ENCODE measurements at places on chromosomes 7 and 10. TPM values are rescaled to one million over a fixed set of nuclear protein-coding genes. Genes with fewer than 3 reads are reported as not detected.
A peak's percentile ranks its signal among the peaks of the same experiment; 100 is the strongest.

DNA sequence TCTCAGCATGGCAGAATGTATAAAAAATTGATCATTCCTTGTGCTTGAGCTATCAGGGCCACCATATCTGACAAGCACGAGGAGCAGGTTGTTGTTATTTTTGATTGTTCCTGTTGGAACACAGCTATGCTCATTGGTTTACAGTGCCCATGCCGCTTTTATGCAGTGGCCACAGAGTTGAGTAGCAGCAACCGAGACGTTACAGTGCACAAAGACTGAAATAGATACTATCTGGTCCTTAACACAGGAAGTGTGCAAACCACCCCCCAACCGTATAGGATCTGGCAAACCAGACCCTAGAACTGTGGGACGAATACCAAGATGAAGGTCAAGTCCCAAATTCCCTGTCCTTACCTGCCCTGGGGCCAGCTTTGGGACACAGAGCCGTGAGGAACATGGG lies 216.6 kb downstream of the KLF6 start:
- no peaks in the 10 kb centered on the region for H3K27me3 ChIP-seq
- H3K4me3 ChIP-seq = no peak overlapping the region
- no peak overlapping the region for H3K27ac ChIP-seq

DNA sequence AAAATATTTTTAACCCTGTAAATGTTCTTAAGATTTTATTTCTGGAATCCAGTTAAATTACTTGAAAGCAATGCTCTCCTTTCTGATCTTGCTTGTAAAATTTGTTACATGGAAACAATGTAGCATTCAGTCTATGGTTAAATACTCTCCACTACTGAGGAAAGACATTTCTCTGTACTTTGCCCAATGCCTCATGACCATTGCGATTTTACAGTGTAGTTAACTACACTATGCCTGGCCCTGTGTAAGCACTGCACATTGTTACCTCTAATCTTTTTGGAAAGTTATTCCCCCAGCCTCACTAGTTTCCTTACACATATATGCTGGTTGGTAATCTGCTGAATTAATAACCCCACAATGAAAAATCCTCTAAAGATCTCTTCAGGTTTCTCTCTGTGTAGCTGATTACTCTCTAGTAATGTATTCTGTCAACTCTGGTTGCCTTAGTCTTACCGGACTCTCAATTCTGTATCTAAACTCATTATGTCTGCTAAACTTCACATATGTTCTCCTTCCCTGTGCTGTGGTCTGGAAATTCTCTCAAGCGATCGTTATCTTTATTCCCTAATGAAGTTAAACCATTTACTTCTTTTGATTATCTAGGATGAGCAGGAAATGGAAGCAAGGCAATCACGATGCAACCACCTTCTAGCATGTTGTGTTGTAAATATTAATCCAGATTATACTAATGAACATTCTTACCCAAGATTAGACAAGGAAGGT lies 58.7 kb upstream of the TMEM106B start:
- H3K4me1 ChIP-seq = no peaks in the 10 kb centered on the region
- DNase-seq = peak; percentile 15

NEUROD6 gene
- total RNA-seq = not detected

STAG3 gene
- 105 TPM for total RNA-seq

DNA sequence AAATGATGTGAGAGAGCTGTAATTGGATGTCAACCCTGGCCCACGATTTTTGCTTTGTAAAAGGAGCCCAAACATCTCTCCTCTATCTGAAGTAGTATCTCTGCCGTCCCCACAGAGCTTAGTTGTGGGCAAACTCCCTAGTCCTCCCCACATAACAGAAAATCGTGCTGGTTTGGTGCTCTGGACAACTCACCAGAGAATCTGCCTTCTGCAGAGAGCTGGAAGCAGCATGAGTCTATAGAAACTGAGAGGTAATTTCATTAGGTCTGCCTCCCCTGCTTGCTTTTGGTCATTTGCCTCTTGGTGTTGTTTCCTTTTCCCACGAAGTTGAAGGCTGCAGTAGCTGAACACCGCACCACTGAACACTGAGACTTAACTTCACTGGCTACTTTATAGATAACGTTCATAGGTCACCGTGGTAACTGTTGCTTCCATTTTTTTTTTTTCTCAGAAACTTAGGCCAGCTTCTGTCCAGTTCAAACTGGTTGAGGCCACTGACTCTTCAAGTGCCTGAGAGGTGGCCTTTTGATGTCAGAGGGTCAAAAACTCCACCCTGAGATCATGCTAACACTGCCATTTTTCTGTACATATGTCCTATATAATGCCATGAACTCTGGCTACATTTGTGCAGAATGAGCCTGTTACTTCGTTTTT lies 3.3 kb upstream of the CDCA7L start:
- H3K4me1 ChIP-seq = peaks cover 4% of the 10 kb centered on the region
- H3K36me3 ChIP-seq = no peaks in the 10 kb centered on the region
- peak; percentile 28 for DNase-seq
- no peaks in the 10 kb centered on the region for H3K27me3 ChIP-seq

DNA sequence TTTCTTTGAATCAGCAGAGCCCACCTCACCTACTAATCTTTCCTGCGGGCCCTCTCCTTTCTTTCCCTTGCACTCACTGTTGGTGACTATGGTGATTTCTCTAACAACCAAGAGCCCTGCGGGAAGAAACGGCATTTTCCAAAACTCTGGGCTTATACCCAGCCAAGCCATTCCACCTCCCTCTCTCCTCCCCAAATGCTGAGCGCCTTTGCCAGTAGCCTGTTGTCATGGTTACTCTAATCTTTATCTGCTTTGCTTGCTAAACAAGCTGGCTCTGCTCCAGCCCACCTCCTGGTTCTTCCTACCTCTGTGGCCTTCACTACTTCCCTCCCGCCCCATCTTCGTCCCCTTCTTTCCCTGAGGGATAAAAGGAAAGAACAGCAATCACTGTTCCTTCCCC lies 86.7 kb downstream of the DGKI start:
- H3K4me3 ChIP-seq = no peak overlapping the region
- no peaks in the 10 kb centered on the region for H3K4me1 ChIP-seq
- H3K36me3 ChIP-seq = no peaks in the 10 kb centered on the region
- H3K27me3 ChIP-seq = no peaks in the 10 kb centered on the region

- H3K4me3 ChIP-seq = no peak overlapping the region
- H3K27ac ChIP-seq = no peak overlapping the region
- no peak for DNase-seq
- H3K4me1 ChIP-seq = no peaks in the 10 kb centered on the region
These were observed 157.3 kb upstream of the COL1A2 start for GRCh38 chr7:94237417-94237816.

DNA sequence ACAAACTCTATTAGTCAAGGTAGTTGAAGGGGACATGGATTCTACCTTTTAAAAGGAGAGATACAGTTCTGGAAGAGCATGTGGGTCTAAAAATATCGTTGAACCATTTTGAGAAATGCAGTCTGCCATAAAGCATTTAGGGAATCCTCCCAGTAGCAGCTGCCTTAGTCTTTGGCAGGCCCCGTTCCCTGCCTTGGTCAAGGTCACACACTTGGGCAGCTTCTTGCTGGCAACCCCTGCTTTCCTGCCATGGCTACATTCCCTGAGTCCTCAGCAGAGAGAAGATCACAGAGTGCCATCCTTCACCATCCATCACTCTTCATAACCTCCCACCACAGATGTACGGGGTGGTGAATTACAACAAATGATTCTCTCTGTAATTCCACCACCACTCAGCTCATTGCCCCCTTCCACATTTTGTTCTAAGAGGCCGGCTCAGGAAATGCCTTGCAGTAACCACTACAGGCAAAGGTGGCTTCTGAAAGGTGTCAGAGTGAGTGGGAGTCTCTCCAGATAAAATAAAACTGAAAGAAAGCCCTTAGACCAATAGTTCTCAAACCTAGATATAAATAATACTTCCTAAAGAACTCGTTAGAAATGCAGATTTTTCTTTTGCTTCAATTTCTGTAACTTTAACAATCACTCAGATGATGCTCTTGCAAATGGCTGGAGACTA lies 121.4 kb upstream of the STK17A start:
- no peaks in the 10 kb centered on the region for H3K36me3 ChIP-seq
- H3K4me3 ChIP-seq = no peak overlapping the region
- peak; percentile 41 for DNase-seq
- no peaks in the 10 kb centered on the region for H3K4me1 ChIP-seq

MACROH2A2 gene
- total RNA-seq = 69.6 TPM

- DNase-seq = no peak
- no peak overlapping the region for H3K4me3 ChIP-seq
- no peaks in the 10 kb centered on the region for H3K27me3 ChIP-seq
- H3K36me3 ChIP-seq = no peaks in the 10 kb centered on the region
These were observed 548.3 kb upstream of the ANKRD30A start for GRCh38 chr10:36577126-36577525.

DNA sequence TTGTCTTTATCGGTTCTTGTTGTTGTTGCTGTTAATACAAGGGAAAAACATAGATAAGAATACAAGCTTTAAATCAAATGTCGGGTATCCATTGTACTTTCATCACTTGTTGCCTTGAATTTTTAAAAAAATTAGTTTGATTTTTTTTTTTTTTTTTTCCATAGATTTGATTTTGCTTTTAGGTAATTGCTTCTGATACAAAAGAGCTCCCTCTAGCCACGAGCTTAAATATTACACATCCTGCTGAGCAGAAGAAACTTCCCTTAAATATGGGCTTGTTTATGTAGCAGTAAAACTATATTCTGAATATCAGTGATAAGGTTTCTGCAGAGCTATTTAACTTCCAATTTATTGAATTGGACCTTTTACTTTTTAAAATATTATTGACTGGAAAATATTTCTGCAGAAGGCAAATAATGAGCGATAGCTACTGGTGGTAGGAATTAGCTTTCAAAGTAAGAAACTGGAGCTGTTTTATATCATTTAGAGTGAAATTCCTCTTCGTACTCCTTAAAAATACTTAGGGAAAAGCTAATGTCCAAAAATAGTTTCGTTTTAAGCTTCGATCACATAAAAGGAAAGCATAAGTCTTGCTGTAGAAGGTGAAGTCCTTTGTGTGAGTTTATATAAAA lies 216.9 kb downstream of the POLR1F start:
- DNase-seq = peak; percentile 25
- H3K4me3 ChIP-seq = no peak overlapping the region
- no peak overlapping the region for H3K27ac ChIP-seq

DNA sequence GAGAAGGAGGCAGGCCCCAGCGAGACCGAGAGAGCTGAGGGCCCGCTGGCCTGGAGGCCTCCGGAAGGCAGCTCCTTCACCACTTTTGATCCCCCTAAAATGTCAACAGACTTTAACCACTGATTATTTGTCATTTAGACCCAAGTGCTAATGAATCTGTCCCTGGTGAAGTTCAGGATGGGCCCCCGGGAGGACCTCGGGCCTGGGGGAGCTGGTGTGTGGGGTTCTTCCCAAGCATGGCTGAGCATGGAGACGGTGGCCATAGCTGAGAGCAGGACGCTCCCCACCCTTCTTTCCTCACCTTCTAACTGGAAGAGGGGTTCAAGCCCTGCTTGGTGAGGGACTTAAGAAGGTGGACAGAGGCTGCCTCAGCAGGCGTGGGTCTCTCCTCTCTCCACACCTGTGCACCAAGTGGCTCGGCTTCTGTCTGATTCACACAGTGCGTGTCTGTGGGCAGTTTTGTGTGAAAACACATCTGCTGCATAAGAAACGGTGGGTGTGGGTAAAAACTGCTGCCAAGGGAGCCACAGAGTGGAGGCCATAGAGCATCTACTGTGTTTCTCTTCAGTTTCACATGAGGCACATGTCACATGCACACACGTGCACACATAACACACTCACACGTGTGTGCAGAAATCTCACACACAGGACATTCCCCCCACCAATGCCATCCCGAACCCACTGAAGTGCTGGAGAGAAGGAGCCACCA lies 53.5 kb upstream of the VIPR2 start:
- H3K36me3 ChIP-seq = no peaks in the 10 kb centered on the region
- no peaks in the 10 kb centered on the region for H3K4me1 ChIP-seq
- H3K27ac ChIP-seq = no peak overlapping the region
- no peak overlapping the region for H3K4me3 ChIP-seq
- no peak for DNase-seq
- no peaks in the 10 kb centered on the region for H3K27me3 ChIP-seq

DNA sequence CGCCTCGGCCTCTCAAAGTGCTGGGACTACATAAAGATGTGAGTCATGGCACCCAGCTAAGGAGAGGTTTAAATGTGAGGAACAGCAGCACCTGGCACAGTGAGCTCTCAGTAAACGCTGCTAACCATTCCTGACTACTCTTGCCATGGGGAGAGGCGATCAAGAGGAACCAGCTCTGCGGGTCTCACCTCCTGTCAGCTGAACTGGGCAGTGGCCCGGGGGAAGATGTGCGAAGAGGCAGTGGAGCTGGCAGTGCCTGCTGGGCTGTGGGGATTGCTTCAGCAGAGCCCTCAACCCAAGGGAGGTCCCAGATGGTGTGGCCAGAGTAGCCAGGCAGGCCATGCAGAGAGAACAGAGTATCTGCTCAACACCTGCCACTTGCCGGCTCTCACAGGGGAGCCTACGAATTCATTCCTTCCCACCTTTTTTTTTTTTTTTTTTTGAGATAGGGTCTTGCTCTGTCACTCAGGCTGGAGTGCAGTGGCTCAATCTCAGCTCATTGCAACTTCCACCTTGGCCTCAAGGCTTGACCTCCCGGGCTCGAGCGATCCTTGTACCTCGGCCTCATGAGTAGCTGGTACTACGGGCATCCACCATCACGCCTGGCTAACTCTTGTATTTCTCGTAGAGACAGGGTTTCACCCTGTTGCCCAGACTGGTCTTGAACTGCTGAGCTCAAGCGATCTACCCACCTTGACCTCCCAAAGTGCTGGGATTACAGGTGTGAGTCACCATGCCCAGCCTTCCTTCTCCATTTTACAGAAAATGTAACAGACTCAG lies 6.8 kb downstream of the POLM start:
- H3K4me1 ChIP-seq = no peaks in the 10 kb centered on the region
- no peak overlapping the region for H3K27ac ChIP-seq
- H3K4me3 ChIP-seq = no peak overlapping the region
- DNase-seq = no peak

GRCh38 chr10:3236644-3237404 lies 64.2 kb upstream of the PITRM1 start:
- H3K4me3 ChIP-seq = no peak overlapping the region
- H3K27me3 ChIP-seq = no peaks in the 10 kb centered on the region
- DNase-seq = no peak
- H3K36me3 ChIP-seq = no peaks in the 10 kb centered on the region
- no peaks in the 10 kb centered on the region for H3K4me1 ChIP-seq
- no peak overlapping the region for H3K27ac ChIP-seq

DNAJB6 gene
- 172 TPM for total RNA-seq

SLC18A3 gene
- not detected for total RNA-seq

- H3K27me3 ChIP-seq = no peaks in the 10 kb centered on the region
- no peak overlapping the region for H3K27ac ChIP-seq
- no peaks in the 10 kb centered on the region for H3K4me1 ChIP-seq
- no peak overlapping the region for H3K4me3 ChIP-seq
These were observed 74.0 kb upstream of the VWDE start for GRCh38 chr7:12477620-12478019.

PAPOLB gene
- 29.1 TPM for total RNA-seq

Measured in testis (tissue), 5 donors.